Gastroesophageal sphincter (tissue), 4 donors: ENCODE measurements at places on chromosomes 4 and X. TPM values are rescaled to one million over a fixed set of nuclear protein-coding genes. Genes with fewer than 3 reads are reported as not detected.

DNA sequence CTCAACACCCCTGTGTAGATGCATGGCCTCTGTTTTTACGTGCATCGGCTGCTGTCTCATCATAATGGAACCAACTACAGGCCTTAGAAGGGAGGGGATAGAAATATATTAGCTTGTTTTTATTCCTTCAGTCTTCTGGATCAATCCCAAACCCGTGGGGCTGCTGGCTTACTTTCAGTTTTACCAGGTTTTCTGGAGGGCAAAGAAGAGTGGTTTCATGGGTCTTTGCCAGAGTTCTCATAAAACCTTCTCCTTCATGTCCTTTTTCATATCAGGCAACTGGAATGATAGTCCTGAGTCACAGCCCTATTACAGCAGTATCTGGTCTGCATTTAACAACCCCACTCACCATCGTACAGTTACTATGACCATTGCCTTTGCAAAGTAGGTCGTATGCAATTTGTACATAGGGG is 34.6 kb downstream of the PPP2R2C start:
- ATAC-seq, result no peak

DNA sequence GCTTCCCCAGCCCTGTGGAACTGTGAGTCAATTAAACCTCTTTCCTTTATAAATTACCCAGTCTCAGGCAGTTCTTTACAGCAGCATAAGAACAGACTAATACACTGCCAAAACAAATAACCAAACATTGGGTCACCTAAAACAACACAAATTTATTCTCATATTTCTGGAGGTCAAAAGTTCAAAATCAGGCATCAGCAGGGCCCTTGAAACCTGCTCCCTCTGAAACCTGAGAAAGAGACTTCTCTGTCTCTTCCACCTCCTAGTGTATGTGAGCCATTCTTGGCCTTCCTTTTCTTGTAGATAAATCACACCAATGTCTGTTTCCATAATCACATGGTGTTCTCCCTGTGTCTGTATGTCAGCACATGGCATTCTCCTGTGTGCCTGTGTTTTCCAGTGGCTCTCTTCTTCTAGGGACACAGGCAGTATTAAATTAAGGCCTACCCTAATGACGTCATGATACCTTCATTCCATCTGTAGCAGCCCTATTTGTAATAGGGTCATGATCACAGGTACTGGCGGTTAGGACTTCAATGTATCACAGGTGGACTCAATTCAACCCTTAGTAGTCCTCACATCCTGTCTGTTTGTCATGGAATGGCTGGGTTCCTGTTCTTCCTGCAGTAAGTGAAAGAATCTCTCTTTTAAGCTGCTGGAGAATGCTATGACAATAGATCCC is 147.3 kb upstream of the CLNK start:
- no peak for ATAC-seq

GRCh38 chrX:150326541-150327247 is 36.4 kb upstream of the MAMLD1 start:
- no peak for ATAC-seq

DNA sequence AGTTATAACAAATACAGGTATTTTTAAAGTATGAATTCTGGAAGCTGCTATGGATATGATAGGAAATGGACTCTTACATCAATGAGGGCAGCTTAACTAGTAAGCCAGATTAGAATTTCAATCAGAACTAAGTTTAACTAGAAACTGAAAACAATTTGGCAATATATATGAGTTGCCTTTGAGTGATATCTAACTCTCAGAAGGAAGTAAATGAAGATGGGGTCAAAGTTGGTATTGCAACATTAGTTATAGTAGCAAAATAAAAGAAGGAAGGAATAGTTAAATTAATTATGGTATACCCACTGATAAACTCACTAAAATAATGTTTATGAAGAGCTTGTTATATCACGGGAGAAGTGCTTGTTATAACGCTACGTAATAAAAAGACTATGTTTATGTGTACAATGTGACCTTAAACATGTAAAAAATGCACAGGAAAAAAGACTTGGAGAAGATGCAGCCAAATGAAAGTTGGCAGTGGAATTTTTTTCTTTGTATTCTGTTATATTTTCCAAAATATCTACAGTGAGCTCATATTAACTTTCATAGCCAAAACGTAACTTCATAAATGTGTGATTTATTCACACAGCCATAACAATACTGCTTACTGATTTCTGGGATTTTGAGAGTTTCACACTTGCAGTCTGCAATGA is 34.5 kb downstream of the PHKA2 start:
- no peak for ATAC-seq

DNA sequence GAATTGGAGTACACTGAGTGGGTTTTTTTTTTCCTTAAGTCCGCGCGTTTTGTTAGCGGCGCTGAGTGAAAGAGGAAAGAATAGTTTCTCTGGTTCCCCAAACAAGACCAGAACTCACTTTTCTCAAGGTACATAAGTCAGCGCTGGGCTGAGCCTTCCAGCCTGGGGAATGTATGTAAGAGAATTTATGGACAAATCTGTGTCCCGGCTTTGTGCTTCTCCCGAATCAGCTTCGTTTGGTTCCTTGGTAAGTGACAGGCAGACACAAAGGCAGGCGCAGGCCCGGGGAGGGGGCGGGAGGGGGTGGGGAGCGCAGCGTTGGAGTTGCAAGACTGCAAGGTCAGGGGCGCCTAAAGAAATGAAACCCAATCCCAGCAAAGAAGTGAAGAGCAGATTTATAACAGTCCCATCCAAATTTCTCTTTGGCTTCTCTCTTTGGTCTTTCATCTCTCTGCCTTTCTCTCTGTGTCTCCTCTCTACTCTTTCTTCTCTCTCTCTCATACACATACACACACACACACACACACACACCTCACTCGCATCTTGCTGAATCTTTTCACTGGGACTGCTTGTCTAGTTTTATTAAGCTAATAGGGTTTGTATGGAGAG is 981 bp downstream of the TET2 start:
- ATAC-seq, result no peak

GRCh38 chr4:59597536-59598329 is 1602.4 kb upstream of the ADGRL3 start:
- no peak for ATAC-seq

GRCh38 chr4:145823743-145824142 is 114.9 kb downstream of the ZNF827 start:
- ATAC-seq, result no peak

- peak; percentile 64 for ATAC-seq
These were observed 8.9 kb upstream of the NAP1L5 start for GRCh38 chr4:88706574-88706973.

GRCh38 chr4:94641702-94642560 is 115.8 kb upstream of the BMPR1B start:
- ATAC-seq, result no peak

GRCh38 chrX:1496076-1496475 is 40.9 kb downstream of the P2RY8 start:
- no peak for ATAC-seq

DNA sequence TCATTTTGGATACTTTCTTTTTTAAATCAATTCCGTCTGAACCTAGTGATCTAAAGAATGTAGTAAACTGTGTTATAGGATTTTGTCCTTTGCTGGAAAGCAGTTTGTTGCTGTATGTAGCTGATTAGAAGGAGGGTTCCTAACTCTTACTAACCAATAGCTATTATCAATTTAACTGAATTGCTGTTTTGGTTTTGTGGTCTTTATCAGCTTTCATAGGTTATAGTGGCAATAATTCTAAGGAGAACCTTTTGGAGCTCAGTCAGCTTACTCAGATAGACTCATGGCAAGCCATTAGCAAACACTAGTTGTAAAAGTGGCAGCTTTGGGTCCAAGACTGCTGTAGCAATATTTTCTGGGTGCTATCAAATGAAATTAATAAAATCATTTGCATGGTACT is 29.6 kb downstream of the SH3BGRL start:
- ATAC-seq, result no peak

GRCh38 chr4:151865312-151865711 is 104.5 kb upstream of the GATB start:
- ATAC-seq, result peak; percentile 67

DNA sequence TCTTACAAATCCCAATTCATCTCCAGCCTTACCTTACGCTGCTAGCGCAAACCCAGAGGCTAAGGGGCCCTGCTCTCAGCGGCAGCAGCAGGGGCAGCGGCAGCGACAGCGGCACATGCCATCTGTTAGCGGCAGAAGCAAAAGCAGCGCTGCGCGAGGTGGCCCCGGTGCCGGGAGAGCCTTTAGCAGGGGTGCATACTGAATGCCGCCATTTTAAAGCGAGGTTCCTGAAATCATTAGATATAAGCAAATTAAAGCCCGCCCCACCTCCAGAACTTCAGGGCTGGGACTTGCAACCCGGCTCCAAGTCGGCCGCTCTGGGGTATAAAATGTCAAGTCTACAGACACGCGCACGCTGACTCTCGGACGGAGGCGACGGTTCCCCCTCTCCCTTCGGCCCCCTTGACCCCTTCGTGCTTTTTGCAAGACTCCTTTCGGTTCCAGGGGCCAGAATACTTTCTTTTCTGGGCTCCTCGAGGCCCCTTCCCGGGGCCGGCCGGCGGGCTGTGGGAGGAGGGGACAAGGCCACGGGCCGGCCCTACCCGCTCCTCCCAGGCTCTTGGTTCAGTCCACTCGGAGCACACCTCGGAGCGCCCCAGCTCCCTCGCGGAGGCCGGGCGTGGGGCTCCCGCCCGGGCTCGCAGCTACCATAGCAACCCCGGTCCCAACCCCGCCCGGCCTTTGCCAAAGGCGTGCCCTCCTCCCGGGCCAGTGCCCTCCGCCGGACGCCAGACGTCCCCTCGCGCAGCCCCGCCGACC is at the start of gene MBNL3:
MBNL3 (minus strand) TSS at position 220 of the 759 bp plus-strand sequence. CDS start 49,427 bp downstream, outside the sequence.
- ATAC-seq, result peak; percentile 85

GRCh38 chr4:85028910-85029309 is 62.4 kb upstream of the WDFY3 start:
- no peak for ATAC-seq

GRCh38 chr4:121653214-121653613 is 43.6 kb downstream of the ANXA5 start:
- no peak for ATAC-seq

DNA sequence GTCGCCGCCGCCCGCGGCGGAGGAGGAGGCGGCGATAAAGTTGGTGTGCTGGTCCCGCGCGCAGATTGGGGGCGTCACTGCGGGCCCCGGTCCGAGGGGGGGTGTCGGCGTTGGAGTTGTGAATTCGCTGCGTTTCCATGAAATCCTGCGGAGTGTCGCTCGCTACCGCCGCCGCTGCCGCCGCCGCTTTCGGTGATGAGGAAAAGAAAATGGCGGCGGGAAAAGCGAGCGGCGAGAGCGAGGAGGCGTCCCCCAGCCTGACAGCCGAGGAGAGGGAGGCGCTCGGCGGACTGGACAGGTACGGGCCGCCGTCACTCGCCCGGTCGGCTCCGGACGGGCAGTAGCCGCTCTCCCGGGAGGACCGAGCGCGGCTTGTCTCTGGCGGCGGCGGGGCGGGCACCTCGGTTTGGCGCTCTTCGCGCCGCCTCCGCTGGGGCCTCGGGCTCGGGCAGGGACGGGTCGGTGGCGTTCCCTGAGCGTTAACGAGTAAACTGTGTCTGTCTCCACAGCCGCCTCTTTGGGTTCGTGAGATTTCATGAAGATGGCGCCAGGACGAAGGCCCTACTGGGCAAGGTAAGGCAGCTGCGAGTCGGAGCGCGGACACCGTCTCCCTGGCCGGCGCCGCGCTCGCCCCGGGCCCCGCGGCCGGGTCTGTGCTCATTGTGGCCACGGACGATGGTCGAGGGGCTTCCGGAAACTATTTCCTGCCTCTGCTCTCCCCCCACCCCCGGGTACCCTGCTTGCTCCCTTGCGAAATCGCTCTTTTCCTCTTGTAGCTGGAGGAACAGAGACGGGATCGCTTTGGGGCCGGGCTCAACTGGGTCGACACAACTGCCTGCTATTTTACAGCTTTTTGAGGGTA is 658 bp downstream of the KDM6A start:
- peak; percentile 23 for ATAC-seq

- ATAC-seq, result no peak
These were observed 448.9 kb downstream of the FSTL5 start for GRCh38 chr4:161714931-161715330.

DNA sequence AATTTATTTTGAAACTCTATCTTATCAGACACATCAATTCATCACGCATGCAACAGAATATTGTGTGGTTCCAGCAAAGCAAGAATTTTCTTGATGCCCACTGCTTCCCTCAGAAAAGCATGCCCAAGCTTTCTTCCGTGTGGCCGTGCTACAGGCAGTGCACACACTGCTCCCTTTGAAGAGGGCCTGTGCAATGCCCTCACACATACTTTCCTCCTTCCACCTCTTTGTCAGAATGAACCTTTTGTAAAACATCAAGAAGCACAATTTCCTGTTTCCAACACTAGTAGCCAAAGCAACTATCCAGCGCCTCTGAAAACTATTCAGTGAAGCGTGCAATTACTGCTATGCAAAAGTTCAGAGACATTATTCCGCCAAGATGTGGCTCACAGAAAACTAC is 201.7 kb downstream of the NLGN4X start:
- ATAC-seq, result no peak

- ATAC-seq, result no peak
These were observed 33.6 kb downstream of the BCOR start for GRCh38 chrX:40064055-40064597.

DNA sequence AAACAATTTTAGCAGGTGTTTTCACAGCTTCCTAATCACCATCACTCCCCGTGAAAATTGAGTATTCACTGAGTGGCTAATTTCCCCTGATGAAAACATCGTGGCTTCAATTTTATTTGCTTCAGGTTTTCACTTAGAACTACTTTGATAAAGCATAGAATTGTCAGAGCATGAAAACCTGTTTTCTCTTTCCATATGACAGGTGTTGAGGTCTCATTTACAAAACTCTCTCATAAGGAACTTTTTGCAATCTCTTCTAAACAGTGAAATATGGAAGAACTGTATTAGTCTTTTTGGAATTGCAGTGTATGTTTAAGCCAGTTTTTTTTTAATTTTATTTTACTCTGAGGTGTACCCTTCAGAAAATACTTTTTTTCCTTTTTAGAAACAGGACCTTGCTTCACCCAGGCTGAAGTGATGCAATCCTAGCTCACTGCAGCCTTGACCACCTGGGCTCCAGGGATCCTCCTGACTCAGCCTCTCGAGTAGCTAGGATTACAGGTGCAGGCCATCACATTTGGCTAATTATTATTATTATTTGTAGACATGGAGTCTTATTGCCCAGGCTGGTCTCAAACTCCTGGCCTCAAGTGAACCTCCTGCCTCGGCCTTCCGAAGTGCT is 111.2 kb upstream of the RAPGEF2 start:
- no peak for ATAC-seq

GRCh38 chrX:75784680-75785491 is at the start of gene MAGEE2:
Gene MAGEE2, minus strand, starts transcription at chrX:75785254. Its CDS starts 203 bp downstream, at chrX:75785051.
- no peak for ATAC-seq

DNA sequence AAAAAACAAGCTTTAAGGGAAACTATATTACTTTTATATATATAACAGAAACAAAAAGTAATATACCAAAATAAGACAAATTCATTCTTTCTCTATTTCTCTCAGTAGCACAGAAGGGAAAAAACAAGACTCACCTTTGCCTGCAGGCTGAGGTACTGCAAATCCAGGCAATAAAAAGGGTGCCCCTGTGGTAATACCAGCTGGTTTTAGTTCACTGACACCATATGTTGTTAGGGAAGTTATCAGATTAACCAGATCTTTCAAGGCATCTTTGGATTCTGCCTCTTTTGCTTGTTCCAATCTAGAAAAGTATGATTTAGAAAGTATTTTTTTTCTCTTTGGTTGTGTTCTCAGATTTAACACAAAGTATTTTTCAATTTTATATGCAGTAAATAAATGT is 139.8 kb downstream of the WDFY3 start:
- ATAC-seq, result no peak

Gene MED28
- total RNA-seq, result 12.9 TPM

Gene PRR32
- total RNA-seq, result not detected

Gene RNF212
- total RNA-seq, result 5.9 TPM

Gene CLNK
- total RNA-seq, result not detected

Gene NALF2
- total RNA-seq, result 0.27 TPM

Gene LANCL3
- 2.3 TPM for total RNA-seq

Gene MAP7D2
- 0.27 TPM for total RNA-seq

Gene DUSP21
- total RNA-seq, result not detected

Gene POLN
- 2.5 TPM for total RNA-seq

Gene PFKFB1
- not detected for total RNA-seq

Gene MEPE
- not detected for total RNA-seq
